Epithelial cell of prostate (primary cell): ENCODE measurements at places on chromosomes 4 and X.

DNA sequence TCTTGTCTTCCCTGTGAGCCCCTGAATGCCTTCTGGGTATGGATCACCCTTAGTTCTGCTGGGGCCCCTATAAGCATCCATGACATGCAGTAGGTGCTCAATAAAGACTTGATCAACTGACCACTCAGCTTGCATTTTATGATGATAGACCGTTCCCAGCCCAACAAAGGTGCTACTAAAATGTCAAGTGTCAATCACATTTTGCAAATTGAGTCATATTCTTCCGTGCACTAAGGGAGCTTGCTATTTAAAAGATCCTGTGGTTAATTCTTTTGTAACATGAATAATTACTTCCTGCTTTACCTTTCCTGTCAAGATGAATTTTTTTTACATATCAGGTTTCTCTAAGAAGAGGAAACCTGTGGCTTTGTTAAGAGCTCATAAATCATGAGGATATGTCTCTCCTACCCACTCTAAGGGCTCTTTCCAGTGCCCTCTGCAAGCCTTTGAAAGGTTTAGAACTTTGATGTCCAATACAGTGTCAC is 47.6 kb downstream of the SH3KBP1 start:
- DNase-seq: peak; percentile 29

DNA sequence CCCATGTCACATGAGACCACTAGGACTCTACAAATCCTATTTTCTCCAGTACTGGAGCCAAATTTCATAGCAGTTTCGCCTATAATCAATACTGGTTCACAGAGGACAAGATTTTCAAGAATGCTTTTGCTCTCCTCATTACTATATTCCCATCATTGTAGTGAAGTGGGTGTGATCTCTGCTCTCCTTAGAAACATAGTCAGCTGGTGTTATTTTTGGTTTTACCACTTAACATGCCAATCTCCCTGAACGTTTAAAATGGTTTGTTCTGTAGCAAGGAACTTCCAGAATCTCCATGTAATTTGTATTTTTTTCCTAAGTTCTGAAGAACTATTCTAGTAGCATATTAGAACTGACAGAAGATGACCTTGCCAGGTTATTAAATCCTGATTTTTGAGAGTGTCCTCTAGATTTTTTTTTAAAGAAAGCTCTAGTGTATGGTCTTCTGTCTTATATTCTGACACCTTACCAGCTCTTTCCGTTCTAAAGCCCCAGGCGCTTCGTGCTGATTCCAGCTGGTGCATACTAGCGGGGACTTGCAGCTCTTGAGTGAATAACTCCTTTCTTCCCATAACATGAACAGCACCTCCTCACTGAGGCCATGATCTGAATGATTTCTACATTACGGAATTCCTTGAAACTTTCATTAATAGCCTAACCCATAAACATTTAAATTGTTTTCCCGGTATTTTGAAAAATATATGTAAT is 1372.9 kb downstream of the TECRL start:
- DNase-seq: no peak

GRCh38 chr4:165208221-165208652 is 876 bp downstream of the KLHL2 start:
- no peak for DNase-seq

- no peak for DNase-seq
Observed at GRCh38 chr4:146674829-146675570, 36.3 kb downstream of the POU4F2 start.

DNA sequence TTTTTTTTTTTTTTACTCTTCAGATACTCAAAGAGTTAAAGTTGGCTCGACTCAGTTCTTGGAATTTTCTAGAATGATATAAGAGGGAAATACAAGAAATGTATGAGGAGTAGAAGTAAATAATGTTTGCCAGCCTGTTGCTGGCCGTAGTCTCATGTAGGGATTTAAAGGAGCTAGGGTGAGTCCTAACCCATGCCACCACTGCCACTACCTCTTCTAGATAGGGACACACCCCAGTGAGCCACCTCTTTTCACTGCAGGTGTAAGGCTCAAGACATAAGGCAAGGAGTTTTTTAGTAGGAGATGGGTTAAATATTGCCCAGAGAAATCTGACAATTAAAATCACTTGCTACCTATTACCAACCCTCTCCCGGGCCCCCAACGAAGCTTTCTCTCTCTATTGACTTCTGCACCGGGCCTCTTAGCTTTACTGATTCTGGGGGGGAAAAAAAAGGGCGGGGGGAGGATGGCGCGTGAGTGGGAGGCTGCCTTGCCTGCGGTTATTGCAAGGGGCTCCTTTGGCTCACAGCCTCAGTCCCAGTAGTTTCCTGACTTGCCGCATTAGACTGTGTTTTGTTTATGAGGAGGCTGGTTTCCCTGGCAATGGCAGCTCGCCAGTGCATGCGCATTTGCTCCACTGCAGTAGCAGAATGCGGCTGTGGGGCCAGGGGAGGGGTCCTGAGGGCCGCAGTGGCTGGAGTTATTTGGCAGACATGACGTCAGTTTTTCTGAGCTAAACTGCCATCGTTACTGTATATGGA is 3.0 kb downstream of the LINC00632 start:
- DNase-seq: no peak

DNA sequence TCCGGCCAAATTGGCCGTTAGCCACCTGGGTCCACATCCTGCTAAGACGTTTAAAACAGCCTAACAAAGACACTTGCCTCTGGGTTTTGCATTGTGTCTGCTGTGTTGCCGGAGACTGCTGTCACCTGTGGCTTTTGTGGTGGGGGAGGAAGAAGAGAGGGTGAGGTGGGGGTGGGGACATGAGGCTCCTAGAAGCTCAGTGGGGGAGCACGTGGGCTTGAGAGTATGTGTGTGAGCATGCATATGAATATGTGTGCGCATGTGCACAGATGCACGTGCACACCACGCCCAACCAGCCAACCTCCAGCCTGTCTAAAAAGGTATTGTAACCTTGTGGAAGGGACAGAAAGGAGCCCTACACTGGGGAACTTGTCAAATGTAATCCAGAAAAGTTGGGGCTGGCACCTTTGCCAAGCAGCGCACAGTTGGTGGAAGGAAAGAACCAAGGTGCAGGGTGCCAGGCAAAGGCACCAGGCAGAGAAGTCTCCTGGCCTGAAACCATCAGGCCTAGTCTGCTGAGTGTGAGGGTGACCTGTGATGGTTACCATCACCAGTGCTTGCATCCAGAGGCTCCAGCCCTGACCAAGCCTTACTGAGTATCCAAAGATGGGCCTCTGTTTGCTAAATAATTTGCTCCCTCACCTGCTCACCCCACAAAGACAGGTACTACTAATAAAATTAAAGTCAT is 10.1 kb upstream of the SASH3 start:
- DNase-seq: no peak

GRCh38 chr4:78518561-78518960 is 33.0 kb upstream of the ANXA3 start:
- no peak for DNase-seq

DNA sequence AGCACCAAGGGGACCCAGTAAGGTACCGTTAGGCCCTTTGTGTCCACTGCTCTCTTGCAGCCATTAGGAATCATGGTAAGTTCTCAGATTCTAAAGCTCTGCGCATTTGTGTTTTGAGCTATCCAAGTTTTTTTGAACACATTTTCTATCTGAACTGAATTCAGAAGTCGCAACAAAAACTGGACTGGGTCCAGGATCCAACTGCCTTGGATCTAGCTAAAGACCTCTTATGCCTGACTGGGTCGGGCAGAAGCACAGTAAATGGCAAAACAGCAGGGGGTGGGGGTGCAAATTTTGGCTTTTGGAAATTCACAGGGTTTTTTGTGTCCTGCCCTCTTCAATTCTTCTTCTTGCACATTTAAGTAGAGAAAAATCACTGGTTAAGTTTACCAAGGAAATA is 30.0 kb downstream of the RCHY1 start:
- DNase-seq: no peak

- DNase-seq: peak; percentile 27
Observed at GRCh38 chr4:102339018-102339417, 6.3 kb downstream of the SLC39A8 start.

GRCh38 chr4:19850909-19851308 is 400.8 kb upstream of the SLIT2 start:
- DNase-seq: peak; percentile 87

- no peak for DNase-seq
Observed at GRCh38 chr4:38804654-38805295, at the start of gene TLR1. Gene TLR1 (minus strand): TSS chr4:38804791. CDS start chr4:38798831, 5,960 bp downstream.

DNA sequence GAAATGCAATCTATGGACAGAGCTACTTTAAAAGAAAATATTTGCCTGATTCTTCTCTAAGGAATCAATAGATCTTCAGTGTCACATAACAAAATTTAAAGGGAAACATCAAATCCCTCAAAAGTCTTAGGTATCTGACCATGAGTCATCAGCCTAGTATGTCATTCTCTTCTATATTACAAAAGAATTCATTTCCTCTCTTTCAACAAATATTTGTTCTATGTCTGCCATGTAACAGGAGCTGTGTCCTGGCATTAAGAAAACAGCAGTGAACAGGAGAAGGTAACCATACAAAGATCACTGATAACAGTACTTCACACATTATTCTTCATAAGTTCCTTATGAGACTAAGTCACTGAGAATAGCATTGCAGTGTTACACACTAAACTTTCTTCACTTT is 243.6 kb upstream of the DKK2 start:
- no peak for DNase-seq

DNA sequence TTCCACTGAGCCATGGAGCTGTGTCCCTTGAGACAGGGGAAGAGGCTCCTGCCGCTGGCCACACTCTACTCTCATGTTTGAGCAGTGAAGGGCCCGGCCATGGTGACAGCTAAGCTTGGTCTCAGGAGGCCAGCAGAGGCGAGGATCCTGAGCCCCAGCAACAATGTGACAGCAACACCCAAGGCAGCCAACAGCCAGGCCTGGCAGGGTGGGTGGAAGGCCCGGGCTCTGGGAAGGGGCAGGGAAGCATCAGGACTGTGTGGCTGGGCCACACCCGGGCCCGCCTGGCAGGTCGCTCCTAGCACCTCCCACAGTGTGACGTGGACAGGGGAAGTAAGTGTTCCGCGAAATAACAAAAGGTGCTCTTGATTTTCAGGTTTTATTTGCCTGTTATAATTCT is 24.8 kb downstream of the L1CAM start:
- DNase-seq: no peak

GRCh38 chrX:129932821-129933321 is 26.9 kb downstream of the UTP14A start:
- DNase-seq: no peak

GRCh38 chrX:134782796-134783195 is 124.5 kb upstream of the PLAC1 start:
- DNase-seq: no peak

- DNase-seq: peak; percentile 49
Observed at GRCh38 chr4:78552389-78553042, 946 bp downstream of the ANXA3 start.

DNA sequence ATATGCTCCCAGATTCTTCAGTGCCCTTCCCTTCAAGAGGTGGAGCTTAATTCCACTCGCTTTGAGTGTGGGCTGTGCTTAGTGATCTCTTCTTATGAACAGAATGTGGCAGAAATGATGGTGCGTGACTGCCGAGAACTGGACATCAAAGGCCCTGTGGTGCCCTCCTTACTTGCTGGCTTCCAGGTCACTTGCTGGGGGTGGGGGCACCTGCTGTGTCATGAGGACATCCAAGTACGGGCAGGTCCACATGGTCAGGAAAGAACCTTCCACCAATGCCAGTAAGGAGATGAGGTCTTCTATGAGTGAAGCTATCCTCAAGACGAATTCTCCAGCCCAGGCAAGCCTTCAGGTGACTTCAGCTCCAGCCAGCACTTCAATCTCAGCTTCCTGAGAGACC is 95.8 kb downstream of the FAM53A start:
- no peak for DNase-seq

- no peak for DNase-seq
Observed at GRCh38 chr4:128220286-128221235, 67.1 kb downstream of the PGRMC2 start.

DNA sequence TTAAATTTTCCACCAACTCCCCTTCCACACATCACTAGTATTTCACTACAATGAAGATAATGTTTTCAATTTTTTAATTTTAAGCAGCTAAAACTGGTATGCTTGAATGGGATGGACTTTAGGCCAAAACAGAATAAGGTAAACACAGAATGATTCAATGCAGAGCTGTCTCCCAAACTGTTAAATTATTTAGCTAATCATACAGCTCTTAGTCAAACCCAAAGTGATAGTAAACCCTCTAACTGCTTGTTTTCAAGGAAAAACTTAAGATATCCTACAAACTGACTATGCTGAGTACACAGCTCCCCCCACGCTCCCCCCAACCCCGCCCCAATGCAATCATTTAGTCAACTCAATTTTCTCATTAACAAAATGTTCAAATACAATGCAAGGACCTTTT is 30.2 kb downstream of the CNOT6L start:
- no peak for DNase-seq

GRCh38 chr4:39524161-39524957 is 2.9 kb downstream of the UGDH start:
- no peak for DNase-seq

DNA sequence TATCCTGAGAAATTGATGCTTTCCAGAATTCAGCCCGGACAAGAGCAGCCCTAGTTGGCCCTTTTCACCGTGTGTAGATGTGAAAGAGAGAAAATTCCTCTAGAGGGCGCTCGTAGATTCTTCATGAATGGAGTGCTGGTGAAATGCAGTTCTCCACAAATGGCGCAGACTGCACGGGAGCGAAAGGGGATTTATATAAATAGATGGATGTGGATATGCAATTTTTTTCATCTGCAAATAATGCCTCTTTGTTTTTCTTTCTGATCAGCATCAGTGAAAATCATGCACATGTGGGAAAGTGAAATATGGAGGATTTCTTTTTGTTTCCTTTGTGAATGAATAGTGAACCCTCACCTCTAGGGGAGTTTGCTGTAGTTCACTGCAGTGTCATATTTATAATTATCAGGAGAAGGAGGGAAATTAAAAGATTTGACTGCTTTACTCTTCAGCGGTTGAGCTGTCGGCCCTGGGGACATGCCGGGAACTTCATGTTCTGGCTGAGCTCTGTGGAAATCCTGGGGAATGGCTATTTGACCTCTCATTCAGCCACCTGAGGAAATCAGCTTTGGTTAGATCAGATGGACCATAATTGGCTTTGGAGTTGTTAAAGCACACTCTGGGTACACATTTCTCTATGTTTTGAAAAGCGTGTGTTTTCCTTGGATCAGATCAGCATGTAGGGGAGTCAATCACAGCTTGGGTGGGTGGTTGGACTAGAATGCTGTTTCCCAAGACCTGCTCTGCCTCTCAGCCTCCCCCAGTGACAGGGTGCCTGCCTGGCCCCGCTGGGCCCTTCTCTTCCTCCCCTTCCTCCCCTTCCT is 115.0 kb upstream of the SHISA3 start:
- peak; percentile 16 for DNase-seq

- DNase-seq: no peak
Observed at GRCh38 chrX:110698696-110699095, 96.9 kb downstream of the CHRDL1 start.
